ENCODE measurements at places on chromosomes 1 and 21.

- DNase-seq: no peak
Observed at GRCh38 chr21:37871121-37871862, 45.0 kb downstream of the KCNJ6 start.

DNA sequence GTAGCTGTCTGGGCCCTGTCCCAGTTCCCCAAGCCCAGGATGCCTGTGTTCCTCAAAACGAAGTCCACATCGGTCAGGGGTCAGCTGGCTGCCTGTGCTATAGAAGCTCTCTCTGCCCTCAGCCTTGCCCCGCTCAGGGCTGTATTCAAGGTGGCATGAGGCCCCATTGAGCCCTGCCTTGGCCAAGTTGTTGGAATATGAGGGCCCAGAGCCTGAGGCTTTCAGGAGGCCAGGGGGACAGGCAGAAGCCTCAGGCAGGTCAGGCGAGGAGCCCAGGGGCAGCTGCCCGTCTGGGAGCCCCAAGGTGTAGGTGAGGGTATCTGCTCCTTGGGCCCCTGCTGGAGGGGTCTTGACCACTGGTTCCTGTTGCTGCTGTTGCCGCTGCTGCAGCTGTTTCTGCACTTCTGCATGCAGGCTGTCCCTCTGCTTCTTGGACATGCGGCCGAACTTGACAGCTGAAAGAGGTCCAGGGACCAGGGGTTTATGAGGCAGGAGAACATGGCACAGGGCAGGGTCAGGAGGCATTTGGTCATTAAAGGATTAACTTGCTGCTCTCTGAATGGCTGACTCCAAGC is 9.8 kb upstream of the LINGO4 start:
- DNase-seq: no peak

DNA sequence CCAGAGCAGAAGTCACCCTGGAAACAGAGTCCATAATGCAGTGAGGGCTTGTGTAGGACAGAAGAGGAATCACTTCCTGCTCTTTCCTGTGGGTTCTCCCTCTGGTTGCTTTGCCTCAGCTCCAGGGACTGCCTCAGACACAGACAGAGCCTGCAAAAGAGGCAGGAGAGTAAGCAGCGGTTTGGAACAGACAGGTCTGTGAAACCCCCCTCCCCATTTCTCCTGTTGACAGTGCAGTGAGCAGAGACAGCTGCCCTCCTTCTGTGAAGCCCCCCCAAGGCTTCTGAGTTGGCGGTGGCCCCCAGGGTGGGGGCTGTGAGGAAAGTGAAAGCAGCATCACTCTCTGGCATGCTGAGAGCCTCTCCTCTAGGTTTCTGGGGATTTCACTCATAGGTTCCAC is 53.0 kb downstream of the MAB21L3 start:
- no peak for DNase-seq

- no peak for DNase-seq
Observed at GRCh38 chr1:241775021-241775420, 73.0 kb upstream of the EXO1 start.

DNA sequence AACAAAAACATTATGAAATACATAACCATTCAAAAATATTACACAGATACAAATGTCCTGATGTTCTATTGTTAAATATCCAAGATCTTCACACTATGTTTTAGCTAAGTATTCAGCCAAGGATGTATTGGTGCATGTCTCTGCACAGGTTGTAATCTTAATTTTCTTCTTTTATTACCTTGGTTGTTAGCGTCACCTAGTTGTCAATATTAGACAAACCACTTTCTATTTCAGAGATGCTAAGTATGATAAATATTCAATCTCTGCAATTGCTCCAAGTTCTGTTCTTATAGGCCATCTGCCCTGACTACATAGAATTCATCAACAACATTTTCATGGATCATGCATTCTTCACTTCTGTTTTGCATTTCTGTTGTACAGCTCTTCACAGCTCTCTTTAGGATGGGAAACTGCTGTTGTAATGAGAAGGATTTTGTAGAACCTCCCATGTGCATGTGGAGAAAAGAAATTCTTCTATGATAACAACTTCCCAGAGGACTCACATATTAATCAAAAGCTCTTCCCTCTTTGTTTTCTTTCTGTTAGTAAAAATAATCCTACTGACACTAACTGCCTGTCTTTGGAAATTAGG is 380.1 kb downstream of the NUF2 start:
- DNase-seq: no peak

GRCh38 chr1:62230718-62231117 is 36.1 kb downstream of the L1TD1 start:
- DNase-seq: no peak

- DNase-seq: peak; percentile 100
Observed at GRCh38 chr1:43358746-43359693, at the start of gene CDC20. TSS of gene CDC20 (plus strand) at chr1:43358981. CDS start at chr1:43359216, 235 bp downstream.

DNA sequence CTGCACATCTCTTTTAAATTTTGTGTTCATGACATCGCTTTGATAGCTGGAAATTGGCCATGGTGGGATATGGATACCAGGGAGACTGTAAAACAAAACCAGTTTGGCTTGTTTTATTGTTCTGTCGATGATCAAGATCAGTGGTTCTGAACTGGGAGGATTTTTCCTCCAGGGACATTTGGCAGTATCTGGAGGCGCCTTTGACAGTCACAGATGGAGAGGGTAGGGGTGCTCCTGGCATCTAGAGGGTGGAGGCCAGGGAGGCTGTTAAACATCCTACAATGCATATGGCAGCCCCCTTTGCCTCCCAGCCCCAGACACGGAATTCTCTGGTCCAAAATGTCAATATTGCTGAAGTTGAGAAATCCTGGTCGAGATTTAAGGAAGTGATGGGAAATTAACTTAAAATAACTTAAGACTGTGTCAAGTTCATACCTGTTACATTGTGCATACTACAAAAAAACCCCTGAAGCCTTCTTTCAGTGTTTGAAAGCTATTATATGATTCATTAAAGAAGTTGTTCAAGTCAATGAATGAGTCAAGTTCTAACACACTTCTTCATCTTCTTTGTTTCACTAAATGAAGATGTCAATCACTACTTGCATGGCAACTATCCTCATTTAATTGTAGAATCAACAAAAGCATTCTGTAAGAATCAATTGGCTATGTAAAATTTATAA is 150.9 kb downstream of the KCNJ6 start:
- DNase-seq: no peak
